ENCODE measurements at places on chromosomes 16 and 17.

DNA sequence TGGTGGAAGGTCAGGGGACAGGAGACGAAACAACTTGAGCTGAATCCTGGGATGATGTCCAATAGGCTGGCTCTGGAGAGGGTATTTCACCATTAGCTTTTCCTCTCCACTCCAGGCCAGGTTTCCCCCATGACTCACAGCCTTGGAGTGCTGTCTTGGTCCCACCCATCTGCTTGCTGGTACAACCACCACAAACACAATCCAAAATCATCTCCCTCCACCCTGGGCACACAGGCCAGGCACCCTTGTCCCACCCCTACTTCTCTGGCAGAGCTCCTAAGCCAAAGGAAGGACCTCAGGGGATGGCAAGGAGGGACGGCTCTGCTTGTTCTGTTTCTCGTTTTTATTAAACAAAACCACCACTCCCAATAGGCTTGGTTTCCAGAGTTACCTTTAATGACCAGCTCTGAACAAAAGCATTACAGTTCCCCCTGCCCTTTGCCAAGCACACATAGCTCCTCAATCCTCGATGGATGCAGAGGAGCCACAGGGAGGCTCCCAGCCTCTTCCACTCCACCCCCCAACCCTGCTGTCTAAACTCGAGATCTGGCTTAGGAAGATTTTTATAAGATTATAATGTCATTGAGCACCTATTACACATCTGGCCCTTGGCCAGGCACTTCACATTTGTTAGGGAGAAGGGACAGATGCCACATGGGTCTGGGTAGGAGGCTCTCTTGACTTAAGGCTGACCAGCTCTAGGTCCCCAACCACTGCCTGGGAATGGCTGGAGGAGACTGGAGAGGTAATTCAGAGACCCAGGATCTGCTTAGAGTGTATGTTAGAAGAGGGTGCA, 13.3 kb downstream of the CAVIN1 start:
- DNase-seq: peak; percentile 38

- no peak for DNase-seq
These were observed 955 bp downstream of the ACLY start for GRCh38 chr17:41917679-41918313.

DNA sequence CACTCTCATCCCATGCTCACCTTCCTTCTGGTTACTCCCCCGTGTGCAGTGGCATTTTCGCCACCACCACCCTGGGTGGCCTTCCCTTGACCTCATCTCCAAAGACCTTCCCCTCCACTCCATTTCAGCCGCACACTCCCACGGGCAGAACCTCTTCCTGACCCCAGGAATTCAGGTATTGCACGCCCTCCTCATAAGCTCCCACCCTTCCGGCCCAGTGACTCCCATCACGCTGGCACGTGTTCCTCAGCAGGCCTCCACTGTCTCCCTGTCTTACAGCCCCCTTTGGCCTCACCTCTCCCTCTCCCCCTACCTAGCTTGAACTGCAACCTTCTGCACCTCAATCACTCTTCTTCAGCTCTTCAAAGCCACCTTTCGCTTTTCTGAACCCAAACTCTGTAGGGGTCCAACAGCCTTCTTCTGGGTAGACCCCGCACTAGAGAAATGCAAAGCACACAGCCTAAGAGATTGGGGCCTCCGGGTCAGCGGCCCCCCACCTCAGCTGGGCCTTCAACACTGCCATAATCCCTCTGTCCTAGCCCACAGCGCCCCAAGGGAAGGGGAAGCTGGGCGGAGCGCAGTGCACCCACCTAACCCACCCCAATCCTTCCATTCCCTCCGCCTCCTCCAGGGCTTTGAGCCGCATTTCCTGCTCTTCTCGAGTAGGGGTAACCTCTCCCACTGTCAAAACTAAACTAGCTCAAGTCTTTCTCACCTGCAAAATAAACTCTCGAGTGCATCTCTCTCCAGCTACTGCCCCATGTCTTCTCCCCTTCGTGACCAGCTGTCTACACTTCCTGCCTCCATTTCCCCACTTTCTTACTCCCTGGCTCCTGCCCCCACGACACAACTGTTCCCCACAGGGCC, 1.7 kb upstream of the TMEM97 start:
- no peak for DNase-seq

GRCh38 chr16:55444754-55445485, 34.1 kb upstream of the MMP2 start:
- DNase-seq: no peak

DNA sequence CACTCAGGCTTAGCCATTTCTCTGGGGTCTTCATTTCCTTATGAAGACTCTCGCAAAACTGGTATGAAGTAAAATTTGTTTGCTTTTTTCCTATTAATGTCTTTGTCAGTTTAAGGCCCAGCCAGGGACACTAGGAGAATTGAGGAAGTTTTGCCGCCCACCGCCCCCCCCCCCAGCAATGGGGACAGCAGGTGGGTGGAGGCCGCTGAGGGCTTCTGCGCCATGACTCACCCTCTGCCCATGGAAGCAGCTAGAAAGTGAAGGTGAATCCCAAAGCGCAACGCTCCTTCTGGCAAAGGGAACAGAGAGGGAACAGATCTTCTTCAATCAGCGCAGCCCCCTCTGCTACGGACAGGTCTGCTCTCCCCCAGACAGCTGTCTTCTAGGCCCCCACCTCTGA, 49.7 kb downstream of the MARF1 start:
- DNase-seq: no peak

DNA sequence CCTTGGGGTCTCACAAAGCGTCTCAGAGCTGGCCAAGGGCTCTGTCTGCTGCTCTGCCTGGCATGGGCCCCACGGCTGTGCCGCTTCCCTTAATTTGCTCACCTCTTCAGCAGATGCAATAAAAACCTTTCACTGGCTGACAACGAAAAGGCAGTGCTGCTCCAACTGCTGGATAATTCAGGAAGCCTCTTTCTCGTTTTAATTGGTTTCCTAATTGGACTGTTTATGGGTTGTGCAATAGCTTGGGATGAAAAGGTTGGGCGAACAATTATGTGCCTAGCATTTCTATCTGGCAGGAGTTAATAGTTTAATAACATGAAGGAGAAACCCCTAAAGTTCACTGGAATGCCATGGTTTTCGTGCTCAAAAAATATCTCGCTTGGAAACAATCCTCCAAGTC, 234.1 kb upstream of the IRX5 start:
- no peak for DNase-seq

- DNase-seq: no peak
These were observed 54.4 kb downstream of the PITPNC1 start for GRCh38 chr17:67431249-67432015.

DNA sequence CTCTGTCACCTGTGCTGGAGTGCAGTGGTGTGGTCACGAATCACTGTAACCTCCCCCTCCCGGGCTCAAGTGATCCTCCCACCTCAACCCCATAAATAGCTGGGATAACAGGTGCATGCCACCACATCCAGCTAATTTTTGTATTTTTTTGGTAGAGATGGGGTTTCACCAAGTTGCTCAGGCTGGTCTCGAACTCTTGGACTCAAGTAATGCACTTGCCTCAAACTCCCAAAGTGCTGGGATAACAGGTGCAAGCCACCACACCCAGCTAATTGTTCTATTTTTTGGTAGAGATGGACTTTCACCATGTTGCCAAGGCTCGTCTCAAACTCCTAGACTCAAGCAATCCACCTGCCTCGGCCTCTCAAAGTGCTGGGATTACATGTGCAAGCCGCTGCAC, 86.5 kb downstream of the STH start:
- DNase-seq: no peak

DNA sequence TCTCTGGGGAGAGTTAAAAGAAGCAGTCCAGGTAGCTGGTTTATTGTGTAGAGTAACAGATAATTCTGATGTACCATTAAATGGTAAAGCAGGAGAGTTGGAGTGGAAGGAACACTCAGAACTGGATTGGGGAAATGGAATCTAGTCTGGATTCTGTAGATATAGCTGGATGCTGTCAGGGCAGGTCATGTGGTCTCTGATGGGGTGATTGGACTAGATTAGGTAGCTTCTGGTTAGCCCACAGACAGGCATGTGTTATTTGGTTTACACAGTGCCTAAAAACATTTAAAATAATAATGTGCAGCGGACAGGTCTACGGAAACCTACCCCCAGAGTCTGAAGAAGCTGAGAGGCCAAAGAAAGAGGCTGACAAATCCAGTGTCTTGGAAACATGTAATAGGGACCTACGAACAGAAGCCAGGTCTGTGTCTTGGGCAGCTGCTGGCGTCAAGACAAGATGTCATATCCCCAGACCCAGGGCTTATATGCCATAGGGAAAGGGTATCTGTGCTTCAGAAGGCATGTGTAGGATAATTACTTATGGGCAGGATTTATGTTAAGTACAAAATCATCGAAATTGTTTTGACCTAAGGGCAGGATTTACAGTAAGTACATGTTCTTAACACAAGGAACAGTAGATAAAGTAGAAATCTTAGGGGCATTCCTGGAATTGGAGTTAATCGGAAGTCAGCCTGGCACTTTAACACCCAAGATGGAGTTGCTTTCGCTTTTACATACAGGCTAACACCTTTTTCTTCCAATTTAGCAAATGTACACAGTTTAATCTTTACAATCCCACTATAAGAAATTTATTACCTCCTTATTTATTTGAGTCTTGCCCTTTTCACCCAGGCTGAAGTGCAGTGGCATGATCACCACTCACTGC, 12.4 kb downstream of the LUC7L3 start:
- DNase-seq: no peak

- DNase-seq: no peak
These were observed 319.3 kb upstream of the CCL2 start for GRCh38 chr17:33935822-33936221.

DNA sequence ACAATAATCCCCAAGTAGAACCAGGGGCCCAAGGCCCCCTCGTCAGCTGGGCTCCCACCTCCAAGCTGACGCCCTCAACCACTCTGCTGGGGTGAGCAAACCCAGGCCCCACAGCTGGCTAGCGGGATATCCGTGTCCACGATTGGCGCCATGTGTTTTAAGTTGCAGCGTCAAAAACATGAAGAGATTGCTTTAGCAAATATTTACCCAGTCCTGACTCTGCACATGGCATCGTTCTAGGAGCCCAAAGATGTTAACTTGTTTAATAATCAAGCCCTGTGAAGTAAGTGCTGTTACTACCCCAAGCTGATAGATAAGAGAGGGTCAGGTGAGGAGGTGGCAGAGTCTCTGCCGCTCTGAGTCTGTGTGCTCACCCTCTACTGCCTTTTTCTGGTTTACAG, 344 bp upstream of the SEPTIN12 start:
- DNase-seq: no peak

GRCh38 chr17:63500543-63501390, 22.4 kb upstream of the KCNH6 start:
- no peak for DNase-seq

DNA sequence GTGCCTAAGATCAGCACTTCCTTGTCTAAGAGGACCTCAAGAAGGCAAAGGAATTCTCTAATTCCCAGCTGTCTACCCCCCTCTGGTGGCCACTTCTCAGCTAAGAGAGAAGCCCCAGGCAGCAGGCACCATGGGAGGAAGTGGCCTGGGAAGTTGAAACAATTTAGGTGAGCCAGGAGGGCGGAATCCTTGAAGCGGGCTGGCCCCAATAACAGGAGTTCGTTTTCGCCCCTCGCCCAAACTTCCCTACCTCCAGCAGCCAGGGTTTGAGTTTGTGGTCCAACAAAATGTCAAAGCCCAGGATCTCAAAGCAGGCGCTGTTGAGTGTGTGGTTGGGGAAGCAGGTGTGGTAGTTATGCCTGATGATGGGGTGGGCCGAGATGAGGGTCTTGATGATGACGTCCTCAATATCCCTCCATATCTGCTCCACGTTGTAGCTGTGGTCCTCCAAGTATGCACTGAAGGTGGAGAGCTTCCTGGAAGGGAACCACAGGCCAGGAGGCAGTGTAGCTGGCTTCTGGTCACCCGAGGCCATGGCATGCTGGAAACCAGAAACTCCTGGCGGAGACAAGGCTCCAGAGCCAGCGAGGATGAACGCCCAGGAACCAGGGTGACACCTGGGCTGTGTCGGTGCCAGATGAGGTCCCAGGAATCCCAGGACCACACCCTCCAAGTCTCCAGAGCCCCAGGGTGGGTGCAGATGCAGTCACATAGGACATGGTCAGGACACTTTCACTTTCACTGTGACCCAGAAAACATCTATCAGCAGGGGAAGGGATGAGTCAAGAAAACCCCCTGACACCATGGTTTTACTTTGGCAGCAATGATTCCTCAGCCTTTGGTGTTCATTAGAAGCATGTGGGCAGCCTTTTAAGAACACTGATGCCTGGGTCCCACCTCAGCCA, 25.6 kb downstream of the TTLL6 start:
- DNase-seq: no peak

GRCh38 chr16:73847090-73847489, 449.5 kb upstream of the PSMD7 start:
- no peak for DNase-seq

DNA sequence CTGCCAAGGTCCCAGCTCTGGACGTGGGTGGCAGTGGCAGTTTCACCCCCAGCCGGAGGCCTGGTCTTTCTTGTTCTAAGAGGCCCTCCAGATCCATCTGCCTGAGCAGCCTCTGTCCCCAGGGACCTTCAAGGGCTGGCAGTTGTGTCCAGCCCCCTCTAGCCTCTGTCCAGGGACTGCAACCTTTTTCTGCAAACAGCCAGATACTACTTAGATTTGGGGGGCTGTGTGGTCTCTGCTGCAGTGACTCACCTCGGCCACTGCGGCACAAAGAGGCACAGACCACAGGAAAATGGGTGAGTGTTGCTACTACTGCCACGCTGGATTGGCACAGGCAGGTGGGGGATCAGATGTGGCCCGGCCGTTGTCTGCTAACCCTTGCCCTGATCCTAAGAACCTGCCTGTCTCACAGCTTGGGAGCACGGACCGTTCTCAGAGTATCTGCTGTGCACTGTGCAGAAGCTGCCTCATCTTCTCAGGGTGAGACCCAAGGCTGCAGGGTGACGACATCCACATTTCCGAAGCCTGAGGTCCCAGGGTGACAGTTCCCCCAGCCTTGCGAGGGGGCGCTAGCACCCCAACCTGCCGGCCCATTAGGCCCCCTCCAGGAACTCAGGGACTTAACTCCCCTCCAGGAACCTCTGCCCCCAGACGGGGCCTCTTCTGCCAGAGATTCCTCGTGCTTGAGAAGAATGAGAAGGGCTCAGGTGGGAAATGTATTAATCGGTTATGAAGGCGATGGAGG, 27.6 kb downstream of the MXRA7 start:
- no peak for DNase-seq

- no peak for DNase-seq
These were observed 69.9 kb downstream of the GSG1L start for GRCh38 chr16:27993587-27993986.

- no peak for DNase-seq
These were observed 138.3 kb upstream of the HSBP1 start for GRCh38 chr16:83669456-83669855.

- DNase-seq: no peak
These were observed 13.5 kb upstream of the METRNL start for GRCh38 chr17:83065660-83066542.

DNA sequence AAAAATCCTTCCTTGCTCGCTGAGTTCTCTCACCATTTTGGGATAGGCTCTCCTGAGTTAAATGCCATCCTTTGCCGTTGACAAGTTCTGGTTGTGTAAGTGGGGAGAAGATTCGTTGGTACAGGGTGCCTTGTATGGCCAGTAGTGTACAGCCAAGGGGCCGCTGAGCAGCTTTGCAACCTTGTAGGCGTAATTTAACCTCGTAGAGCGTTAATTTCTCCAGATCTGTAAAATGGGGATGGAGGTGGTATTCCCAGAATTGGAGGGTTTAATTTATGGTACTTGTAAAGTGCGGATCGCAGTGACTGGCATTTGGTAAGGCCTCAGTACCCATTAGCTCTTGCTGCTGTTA, 1.4 kb downstream of the ARSG start:
- no peak for DNase-seq

All from hypothalamus (tissue), 51 donors.